ENCODE measurements at places on chromosomes 1 and 21.
A peak's percentile ranks its signal among the peaks of the same experiment; 100 is the strongest.

DNA sequence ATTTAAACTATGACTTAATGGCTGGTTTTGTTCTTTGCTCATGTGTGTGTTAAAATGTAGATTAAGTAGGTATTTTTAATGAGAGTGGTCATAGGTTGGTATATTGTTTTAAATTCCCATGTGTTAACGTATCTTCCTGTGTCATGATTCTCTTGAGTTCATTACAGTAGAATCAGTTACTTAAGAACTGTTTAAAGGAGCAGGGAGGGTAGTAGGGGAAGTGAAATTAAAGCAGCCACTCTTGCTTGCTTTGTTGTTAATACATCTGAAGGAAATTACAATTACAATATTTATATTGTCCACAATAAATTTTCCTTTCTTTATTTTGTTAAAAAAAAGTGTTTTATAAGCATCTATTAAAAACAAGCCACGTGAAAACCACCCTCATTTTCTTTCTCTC lies 119.2 kb upstream of the KIAA1614 start:
- DNase-seq = no peak

DNA sequence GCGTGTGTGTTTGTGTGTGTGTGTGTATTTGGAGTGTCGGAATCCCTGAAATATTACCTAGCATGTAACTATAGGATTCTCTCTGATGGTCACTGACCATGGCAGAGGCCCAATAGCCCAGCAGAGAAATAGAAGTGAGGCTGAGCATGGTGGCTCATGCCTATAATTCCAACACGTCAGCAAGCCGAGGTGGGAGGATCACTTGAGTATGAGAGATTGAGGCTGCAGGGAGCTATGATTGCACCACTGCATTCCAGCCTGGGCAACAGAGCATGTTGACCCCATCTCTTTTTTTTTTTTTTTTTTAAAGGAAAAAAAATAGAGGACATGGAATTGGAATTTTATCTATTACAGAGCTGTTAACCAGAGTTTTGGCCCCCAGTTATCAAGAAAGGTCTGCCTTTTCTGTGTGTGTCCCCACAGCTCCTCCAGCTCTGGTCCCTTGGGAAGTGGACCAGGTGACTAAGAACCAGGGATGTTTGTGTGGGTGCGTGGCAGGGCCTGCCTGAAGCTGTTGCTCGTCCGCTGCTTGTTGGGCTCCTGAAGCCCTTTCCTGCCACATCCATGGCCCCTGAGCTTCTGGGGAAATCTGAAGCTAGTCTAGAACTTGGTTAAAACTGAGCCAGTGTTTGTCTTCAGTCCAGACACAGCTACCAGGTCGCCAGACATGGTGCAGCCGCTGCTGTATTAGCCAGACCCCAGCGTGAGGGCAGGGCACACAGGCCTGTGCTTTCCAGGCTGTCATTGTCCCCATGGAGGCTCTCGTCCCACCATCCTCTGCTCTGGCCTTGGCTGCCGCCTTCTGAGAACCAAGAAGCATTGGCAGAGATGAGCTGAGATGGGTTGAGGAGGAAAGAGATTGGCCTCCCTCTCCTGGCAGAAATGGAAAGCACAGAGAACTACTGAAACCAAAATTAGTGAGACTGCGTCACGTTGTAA lies 25.5 kb downstream of the CAPN9 start:
- DNase-seq = no peak

DNA sequence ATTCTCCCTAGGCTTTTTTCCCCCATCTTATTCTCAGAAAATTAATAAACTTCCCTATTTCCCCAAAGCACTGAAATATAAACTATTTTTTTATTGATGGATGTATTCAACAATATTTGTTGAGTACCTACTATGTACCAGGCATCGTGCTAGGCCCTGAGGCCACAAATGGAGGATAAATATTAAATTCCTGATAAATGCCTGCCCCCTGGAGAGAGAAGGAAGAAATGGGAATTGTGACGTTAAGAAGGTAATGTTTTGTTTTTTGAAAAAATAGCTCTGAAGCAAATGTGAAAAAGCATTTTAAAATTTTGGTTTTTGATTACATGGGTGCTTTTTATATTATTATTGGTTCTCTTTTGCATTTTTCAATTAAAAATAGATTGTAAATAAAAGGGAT lies 60.5 kb upstream of the DPT start:
- DNase-seq = no peak

GRCh38 chr21:42294273-42294880 lies 20.8 kb downstream of the TFF3 start:
- DNase-seq = no peak

DNA sequence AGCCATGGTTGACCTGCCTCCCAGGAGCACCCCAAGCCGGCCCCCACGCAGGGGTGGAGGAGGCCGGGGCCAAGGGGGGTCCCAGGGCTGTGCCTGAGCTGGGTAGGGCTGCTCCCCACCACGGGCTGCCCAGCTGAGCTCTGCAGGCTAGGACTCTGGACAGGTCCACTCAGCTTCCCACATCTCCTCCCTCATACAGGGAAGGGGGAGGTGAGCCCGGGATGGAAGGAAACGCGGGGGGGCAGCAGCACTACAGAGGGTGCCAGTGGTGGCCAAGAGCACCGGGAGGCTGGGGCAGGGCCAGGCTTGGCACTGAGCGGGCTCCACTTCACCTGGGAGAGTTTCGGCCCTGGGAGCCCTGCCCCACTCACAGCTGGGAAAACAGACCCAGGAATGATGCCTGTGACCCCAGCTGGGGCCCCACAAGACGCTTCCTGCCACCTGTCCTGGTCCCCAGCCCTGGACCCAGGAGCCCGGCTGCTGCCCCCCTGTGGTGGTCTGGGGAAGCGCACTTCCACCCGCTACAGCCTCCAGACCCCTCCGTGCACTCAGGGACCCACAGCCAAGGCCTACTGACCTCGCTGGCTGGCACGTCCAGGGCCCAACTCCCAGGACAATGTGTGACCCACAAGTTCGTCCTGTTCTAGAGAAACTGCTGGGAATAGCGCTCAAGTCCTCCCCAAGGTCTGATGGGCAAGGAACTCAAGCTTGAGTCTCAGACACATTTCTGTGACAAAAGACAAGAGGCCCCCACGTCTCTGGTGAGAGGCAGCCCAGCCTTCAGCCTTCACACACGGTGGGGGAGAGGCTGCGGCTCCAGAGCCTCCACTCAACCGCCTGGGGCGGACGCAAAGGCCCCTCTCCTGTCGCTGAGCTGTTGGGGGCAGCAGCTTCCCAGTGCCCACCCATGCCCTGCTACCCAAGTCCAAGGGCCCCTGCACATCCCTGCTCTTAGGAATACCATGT lies 3.0 kb downstream of the AURKAIP1 start:
- DNase-seq = peak; percentile 70

GRCh38 chr1:179202161-179202560 lies 27.3 kb downstream of the ABL2 start:
- DNase-seq = no peak

DNA sequence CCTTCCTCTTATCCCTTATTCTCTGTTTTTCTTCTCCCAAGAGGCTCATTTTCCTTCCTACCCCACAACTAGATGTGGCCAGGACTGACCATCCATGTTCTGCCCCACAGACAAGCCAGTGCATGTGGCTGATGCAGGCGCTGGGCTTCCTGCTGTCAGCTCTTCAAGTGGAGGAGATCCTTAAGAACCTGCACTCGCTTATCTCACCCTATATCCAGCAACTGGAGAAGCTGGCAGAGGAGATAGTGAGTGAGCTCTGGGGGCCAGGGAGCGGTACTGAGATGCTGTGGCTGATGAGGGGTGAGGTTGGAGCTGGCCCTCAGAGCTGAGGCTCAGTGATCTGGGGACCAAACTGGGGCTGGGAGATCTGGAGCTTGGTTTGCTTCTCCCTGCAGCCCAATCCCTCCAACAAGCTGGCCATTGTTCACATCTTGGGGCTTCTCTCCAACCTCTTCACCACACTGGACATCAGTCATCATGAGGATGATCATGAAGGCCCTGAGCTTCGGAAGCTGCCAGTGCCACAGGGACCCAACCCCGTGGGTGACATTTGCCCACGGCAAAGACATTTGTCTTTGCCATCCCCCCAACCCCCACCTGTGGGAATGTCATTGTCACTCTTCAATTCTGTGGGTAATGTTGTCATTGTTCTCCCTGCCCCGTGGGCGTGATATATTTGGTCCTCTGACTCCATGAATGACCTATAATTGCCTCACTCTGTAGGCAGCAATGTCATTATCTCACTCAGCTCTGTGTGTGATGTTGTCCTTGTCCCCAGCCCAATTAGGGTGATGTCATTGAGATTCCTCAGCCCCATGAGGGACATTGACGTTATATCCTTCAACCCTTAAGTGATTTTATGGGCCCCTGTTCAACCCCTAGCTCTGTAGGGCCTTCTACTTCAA lies 11.2 kb upstream of the DPH2 start:
- DNase-seq = no peak

GRCh38 chr1:41853907-41854306 lies 64.8 kb downstream of the HIVEP3 start:
- DNase-seq = no peak

DNA sequence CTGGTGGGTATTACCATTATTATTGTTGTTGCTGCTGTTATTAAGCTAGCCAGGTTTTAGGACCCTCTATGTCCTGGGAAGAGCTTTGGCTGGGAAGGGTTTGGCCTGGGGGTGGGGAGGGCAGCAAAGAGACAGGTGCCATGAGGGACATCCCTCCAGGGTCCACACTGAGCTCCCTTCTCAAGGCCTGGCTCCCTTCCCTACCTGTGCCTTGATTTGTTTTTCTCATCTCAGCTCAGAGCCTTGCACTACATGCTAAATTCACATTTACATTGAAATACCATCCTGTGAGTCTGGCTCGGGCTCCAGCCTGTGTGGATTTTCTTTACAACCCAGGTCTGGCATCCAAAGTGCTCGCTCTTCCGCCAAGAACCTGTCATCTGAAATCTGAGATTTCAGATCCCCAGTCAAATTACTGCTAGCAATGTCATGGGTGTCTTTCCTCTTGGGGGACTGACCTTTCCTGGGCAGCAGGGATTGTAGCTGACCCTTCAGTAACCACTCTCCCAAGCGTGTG lies 536.3 kb downstream of the PTPRU start:
- DNase-seq = no peak

Measured in activated T-cell treated with anti-CD3 and anti-CD28 coated beads for 24 hours (primary cell).